ENCODE measurements at places on chromosomes 7 and 10. TPM values are rescaled to one million over a fixed set of nuclear protein-coding genes. Genes with fewer than 3 reads are reported as not detected.

Gene HYAL4
- not detected for total RNA-seq

DNA sequence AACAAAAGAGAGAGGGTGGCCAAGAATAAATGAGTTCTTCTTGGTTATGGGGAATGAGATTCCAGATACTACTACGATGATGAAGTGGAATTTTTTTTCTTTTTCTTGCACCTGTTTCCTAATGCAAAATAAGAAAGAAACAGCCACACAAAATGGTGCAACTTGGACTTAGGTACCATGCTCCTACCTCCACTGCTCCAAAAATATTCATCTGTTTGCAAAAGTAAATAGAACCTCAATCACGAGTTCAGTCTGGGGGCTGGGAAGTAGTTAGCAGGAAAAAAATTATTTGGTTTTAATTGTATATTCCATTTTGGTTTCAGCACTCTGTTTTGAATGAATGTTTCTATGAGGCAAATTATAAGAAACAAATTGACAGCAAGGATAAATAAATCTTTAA is 73.5 kb downstream of the SLC25A13 start:
- no peak for DNase-seq

- no peak for DNase-seq
Observed at GRCh38 chr10:112696592-112696991, 249.6 kb downstream of the VTI1A start.

- DNase-seq = no peak
Observed at GRCh38 chr7:23043441-23043840, 29.5 kb upstream of the HYCC1 start.

Gene SHH
- total RNA-seq = not detected

DNA sequence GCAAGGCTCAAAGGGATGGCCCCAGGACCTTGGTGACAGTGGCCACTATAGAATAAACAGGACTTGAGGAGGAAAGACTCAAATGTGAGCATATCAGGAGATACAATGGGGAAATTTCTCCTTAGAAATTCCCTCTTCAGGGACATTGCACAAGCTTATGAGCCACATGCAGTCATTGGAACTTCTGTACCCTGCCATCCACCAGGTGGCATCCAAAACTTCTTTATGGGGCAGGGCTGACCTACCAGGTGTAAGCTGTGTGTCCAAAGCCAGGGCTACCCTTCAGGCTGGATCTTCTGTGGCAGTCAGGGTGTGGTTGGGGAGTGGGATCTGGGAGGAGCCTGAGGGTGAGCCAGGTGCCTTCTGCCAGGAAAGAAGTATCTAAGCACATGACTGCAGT is 36.6 kb upstream of the LRRC18 start:
- DNase-seq = no peak

DNA sequence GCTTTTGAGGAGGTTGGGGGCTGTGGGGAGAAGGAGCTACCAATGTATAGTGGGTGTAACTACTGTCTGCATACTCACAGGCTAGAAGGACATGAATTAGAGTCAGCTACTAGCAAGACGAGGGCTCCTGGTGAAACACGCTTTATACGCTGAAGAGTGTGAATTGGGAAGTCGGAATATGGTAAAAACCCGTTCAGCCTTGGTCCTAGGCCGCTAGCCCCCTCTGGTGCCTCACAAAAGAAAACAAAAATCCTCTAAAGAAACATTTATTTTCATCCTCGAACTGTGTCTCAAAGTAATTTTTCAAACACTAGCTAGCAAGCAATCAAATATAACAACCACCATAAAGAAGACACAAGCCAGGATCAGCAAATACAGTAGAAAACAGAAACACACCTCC is 338.1 kb upstream of the SEMA3C start:
- no peak for DNase-seq

- no peak for DNase-seq
Observed at GRCh38 chr10:48236199-48236621, 38.3 kb downstream of the FRMPD2 start.

- no peak for DNase-seq
Observed at GRCh38 chr10:124799211-124799610, 2.4 kb upstream of the ABRAXAS2 start.

Gene FAM221A
- total RNA-seq = 2.0 TPM
